ENCODE measurements at places on chromosomes 2 and 18.

GRCh38 chr18:24485681-24486080, 25.2 kb downstream of the HRH4 start:
- DNase-seq, result no peak

GRCh38 chr18:23302851-23303527, 150.1 kb upstream of the RIOK3 start:
- DNase-seq, result no peak

GRCh38 chr18:77157312-77157711, 24.7 kb upstream of the MBP start:
- no peak for DNase-seq

- no peak for DNase-seq
Measured at GRCh38 chr2:63189026-63189425, 138.4 kb downstream of the OTX1 start.

- DNase-seq, result no peak
Measured at GRCh38 chr2:219331560-219332213, 857 bp downstream of the RESP18 start.

DNA sequence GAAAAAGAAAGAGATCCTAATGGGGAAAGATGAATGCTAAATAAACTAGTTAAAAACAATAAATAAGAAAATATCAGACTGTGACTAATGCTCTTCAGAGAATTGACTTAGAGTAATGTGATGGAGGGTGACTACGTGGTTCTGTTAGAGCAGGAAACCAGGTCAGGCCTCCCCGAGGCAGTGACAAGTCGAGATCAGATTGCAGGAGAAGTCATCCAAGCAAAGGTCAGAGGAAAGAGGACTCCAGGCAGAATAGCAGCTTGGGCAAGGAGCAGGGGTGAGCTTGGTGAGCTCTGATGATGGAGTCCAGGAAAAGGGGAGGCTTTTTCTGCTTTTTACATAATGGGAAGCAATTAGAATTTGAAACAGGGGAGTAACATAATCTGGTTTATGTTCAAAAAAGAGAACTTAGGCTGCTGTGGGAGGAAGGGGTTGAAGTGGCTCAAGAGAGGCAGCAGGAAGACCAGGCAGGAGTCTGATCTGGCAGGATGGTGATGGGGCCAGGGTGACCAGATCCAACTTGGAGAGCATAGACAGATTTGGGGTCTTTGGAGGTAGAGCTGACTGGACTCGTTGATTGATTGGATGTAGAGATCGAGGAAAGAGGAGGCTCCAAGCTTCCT, 27.3 kb upstream of the ITGB6 start:
- no peak for DNase-seq

DNA sequence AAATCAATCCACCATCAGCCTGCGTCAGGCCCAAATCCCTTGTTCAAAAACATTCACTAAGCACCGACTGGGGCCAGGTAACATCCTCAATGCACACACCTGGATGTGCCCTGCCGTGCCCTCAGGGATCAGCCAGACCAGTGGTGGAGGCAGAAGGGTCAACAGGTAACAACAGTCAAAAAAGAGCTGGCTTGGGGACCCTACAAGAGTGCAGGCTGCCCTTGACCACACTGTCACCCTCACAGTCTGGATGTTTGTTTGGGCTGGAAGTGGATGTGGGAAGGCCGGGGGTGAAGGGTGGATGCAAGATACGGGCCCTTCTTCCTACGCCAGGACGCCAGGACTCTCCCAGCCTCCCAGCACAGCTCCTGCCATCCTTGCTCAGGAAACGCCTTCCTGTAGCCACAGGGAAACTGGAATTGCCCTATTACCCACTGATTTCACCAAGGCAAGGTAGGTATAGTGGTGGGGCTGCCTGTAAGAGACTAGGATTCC, 2.7 kb downstream of the BIN1 start:
- no peak for DNase-seq

DNA sequence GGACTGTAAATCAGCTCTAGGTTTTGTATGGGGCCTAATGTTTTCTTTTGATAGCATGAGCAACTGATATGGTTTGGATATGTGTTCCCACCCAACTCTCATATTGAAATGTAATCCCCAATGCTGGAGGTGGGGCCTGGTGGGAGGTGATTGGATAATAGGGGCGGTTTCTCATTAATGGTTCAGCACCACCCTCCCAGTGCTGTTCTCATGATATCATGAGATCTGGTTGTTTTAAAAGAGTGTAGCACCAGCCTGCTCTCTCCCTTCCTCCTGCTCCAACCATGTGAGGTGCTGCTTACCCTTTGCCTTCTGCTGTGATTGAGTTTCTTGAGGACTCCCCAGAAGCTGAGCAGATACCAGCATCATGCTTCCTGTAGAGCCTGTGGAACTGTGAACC, 140.2 kb upstream of the SKOR2 start:
- no peak for DNase-seq

Measured in stimulated activated CD8-positive, alpha-beta memory T cell treated with anti-CD3 and anti-CD28 coated beads, Interleukin-15, amount 100 ng/mL, for 1 hour (primary cell).